ENCODE measurements at places on chromosomes 3 and 15. TPM values are rescaled to one million over a fixed set of nuclear protein-coding genes. Genes with fewer than 3 reads are reported as not detected.

GRCh38 chr3:138781012-138781470, 53.7 kb downstream of the PIK3CB start:
- DNase-seq, result no peak

DNA sequence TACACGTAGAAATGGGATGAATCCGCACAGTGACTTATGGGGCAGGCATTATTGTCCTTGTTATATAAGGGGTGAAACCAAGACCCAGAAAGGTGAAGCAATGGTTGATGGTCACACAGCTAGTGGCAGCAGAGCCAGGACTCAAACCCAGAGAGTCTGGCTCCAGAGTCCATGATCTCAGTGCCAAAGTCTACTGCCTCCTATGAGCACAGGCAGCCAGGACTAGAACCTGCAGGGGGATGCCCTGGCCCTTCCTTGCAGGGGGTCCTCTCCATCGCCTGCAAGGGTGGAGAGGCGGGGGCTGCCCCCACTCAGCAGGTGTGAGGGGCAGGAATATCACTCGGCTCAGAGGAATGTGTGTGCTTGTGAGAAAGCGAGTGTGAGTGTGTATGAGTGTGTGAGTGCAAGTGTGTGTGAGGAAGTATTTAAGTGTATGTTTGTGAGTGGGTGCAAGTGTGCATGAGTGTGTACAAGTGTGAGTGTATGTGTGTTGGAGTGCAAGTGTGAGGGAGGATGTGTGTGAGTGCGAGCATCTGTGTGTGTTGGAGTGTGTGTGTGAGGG, 44.7 kb downstream of the UMPS start:
- no peak for DNase-seq

VPS8 gene
- 40.1 TPM for total RNA-seq

TMC3 gene
- total RNA-seq, result not detected

DNA sequence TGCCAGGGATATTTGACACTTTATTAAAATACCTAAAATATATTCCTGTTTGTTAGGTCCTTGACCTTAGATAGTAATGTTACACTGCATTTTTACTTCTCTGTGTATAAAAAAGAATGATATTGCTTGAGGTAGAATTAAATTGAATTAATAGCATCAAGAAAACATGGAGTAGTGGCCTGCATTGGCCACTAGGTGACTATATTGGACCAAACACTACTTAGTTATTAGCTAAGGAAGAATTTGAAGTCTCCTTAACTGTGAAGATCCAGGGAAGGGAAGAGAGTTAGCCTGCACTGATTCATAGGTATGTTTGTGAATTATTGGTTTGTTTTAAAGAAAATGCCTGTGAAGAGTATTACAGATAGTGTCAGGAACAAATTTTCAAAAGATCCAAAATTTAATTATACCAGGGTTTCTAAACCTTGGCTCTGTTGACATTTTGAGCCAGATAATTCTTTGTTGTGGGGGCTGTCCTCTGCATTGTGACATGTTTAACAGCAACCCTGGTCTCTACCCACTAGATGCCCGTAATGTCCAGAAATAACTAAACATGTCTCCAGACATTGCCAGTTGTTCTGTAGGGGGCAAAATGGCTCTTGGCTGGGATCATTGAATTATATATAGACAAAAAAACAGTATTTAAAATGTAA, 103.6 kb upstream of the THSD4 start:
- DNase-seq, result peak; percentile 18

GRCh38 chr3:60114191-60114590, 1064.4 kb upstream of the CFAP20DC start:
- no peak for DNase-seq

- no peak for DNase-seq
Observed at GRCh38 chr3:178129109-178129508, 407.1 kb upstream of the KCNMB2 start.

GRCh38 chr15:70802629-70803028, 39.3 kb upstream of the UACA start:
- no peak for DNase-seq

GRCh38 chr15:49731187-49732099, 110.6 kb downstream of the DTWD1 start:
- no peak for DNase-seq

- DNase-seq, result no peak
Observed at GRCh38 chr15:22851513-22851912, 13.0 kb downstream of the NIPA2 start.

GRM2 gene
- total RNA-seq, result not detected

GRCh38 chr3:75395580-75396315, 268.4 kb upstream of the FRG2C start:
- DNase-seq, result no peak

DNA sequence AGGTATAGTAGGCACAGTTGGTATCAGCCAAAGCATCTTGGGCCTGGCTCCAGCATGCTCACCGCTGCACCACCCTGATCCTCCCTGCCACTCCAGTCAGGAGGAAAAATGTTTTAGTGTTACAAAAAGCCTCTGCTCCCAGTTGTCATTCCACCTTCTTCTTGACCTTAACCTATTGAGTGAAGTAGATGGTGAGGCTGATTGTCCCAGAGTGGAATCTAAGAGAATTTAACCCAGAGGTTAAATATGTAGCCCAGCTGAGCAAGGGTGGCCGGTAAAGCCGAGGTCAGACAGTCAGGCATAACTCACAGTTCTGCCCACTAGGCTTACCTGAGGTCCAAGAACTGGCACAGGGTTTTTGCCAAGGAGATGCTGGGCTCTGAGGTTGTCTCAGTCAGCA, 30.7 kb upstream of the TNIK start:
- no peak for DNase-seq

- no peak for DNase-seq
Observed at GRCh38 chr3:141434255-141434654, 52.6 kb upstream of the RASA2 start.

- peak; percentile 31 for DNase-seq
Observed at GRCh38 chr15:80242132-80242769, 9.8 kb downstream of the CTXND1 start.

IL20RB gene
- 6.4 TPM for total RNA-seq

GRCh38 chr3:170603770-170604510, 18.1 kb upstream of the SLC7A14 start:
- DNase-seq, result no peak

GRCh38 chr3:101200461-101200860, 119.9 kb downstream of the IMPG2 start:
- no peak for DNase-seq

GRCh38 chr3:49466085-49466484, 4.0 kb upstream of the DAG1 start:
- DNase-seq, result no peak

DNA sequence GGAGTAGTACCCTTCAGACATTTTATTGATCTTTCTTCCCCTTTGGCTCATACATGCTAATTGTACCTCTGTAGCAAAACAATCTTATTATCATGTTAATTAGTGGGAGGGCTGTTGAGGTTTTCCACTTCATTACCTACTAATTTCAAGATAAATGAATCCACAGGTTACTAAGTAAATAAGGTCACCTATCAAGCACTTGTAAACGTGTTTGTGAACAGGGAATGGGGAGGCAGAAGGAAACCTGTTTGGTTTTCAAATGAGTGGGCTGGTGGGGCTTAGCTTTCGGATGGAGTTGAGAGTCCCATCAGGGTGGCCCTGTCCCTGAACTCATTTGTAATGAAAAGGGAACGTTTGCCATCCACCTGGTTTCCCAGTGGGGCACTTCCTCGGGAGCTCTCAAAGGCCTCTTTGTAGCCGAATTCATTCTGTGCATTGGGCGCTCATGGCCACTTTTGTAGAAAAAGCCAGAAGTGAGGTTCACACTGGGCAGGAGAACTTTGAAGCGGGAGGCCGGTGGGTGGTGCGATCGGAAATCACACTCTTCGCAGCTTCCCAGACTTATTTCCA, 419.8 kb upstream of the NR2F2 start:
- no peak for DNase-seq

- no peak for DNase-seq
Observed at GRCh38 chr3:159654183-159655134, 334.2 kb upstream of the IL12A start.

DNA sequence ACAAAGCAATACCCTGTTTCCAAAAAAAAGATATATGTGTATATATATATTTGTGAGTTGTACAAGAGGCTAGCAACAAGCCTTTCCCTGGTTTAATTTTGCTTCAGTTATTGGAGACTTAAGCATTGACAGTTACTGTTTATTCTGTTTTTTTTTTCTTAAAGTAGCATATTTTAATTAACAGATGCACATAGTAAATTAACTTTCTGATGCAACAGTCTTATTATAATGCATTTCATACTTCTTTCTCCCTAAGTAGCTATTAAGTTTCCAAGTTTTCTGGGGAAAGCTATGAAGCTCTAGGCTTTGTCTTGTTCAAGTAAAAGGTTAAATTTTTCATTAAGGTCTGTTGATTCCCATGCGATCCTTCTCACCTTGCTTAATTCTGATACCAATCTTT, 17.9 kb downstream of the PRKCI start:
- DNase-seq, result no peak

SEMA3G gene
- total RNA-seq, result not detected

- DNase-seq, result no peak
Observed at GRCh38 chr15:66838671-66839239, 136.7 kb downstream of the SMAD6 start.

CD200 gene
- not detected for total RNA-seq

DNA sequence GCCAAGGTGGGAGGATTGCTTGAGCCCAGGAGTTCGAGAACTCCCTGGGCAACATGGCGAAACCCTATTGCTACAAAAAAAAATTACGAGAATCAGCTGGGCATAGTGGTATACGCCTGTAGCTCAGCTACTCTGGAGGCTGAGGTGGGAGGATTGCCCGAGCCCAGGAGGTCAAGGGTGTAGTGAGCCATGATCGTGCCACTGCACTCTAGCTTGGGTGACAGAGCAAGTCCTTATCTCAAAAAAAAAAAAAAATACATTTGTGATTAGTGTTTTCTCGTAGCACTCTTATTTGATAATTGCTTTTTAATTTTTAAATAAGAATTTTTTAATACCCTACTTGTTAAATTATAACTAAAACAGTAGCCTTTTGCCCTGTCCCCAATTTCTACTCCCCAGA, 18.4 kb downstream of the IREB2 start:
- DNase-seq, result no peak

DNA sequence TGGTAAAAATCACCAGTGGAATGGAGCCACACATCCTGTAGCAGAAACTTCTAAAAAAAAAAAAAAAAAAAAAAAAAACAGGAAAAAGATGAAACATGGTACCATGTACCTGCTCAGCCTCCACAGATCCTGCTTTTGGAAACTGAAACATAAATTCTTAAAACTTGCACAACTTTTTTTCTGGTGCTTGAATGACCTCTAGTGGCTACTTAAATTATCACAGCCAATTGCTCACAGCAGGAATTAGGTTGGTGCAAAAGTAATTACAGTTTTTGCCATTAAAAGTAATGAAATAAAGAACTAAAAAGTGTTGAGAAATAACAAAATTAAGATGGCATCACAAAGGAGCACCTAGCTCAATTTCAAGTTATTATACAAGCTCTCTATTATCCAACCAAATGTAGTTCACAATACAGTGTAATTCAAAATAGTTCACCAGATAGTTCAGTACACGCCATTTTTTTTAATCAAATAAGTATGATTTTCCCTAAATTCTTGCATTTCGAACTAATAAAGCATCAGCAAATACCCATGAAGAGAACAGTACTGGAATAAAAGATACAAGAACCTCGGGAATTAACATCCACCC, 80.6 kb downstream of the ULK4 start:
- DNase-seq, result no peak

DNA sequence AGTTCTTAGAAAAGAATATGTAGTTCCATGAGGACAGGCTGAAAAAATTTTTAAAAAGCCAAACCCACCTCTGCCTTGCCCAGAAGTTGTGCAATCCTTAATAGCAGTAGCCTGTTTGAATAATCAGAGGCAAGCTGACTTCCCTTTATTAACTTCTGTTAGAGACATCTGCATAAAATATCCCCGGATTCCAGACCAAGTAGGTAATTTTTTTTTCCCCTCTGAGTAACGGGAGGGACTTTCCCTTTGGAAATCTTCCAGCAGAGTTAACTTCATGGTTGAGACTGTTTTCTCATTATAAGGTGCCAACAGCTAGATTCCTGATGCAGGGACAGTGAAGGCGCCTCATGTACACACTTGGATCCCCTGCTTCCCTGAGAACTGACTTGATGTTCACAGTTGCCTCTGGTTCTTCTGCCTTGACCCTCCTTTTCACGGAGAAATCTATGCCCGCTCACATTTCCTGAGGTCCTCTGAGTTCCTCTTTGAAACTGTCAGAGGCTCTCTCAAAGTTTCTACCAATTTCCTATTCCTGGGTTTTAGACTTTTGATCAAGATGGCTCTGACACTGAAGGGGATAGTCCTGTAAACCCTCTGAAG, 227.6 kb upstream of the BHLHE40 start:
- DNase-seq, result peak; percentile 12

- DNase-seq, result no peak
Observed at GRCh38 chr15:56868170-56868569, 50.3 kb upstream of the TCF12 start.

- peak; percentile 21 for DNase-seq
Observed at GRCh38 chr3:120214176-120214575, 70.8 kb downstream of the GPR156 start.

DNA sequence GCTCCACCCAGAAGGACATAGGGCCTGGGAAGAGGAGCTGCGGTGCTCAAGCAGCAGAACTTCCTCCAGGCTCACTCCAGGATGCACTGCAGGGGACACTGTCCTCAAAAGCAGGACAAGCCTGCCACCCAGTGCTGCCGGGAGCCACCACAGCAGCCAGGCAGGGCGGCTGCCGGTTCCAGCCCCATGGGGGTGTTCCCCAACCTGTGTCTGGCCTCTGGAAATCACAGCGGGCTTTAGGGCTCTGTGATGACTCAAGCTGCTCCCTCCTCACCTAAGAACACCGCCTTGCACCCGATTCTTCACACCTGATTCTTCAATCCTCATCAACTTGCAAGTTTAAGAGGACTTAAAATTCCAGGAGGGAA, 71.9 kb upstream of the SLC6A11 start:
- peak; percentile 7 for DNase-seq

GRCh38 chr3:189903562-189904250, 217.0 kb downstream of the P3H2 start:
- DNase-seq, result no peak

GRCh38 chr3:38578081-38578475, 71.4 kb downstream of the SCN5A start:
- DNase-seq, result no peak

DNA sequence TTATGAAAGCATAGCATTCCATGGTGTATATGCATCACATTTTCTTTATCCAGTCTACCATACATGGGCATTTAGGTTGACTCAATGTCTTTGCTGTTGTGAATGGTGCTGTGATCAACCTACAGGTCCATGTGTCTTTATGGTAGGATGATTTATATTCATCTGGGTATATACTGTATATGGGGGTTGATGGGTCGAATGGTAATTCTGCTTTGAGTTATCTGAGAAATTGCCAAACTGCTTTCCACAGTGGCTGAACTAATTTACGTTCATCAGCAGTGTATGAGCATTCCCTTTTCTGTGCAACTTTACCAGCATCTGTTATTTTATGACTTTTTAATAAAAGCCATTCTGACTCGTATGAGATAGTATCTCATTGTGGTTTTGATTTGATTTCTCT, 662.4 kb upstream of the BCHE start:
- no peak for DNase-seq

GRCh38 chr3:101942356-101942755, 93.0 kb downstream of the NFKBIZ start:
- DNase-seq, result no peak

Measured in MG63 (cell line).